ENCODE measurements at places on chromosomes 12 and 14.

- no peak for DNase-seq
Measured at GRCh38 chr14:101838476-101838875, 77.0 kb downstream of the PPP2R5C start.

DNA sequence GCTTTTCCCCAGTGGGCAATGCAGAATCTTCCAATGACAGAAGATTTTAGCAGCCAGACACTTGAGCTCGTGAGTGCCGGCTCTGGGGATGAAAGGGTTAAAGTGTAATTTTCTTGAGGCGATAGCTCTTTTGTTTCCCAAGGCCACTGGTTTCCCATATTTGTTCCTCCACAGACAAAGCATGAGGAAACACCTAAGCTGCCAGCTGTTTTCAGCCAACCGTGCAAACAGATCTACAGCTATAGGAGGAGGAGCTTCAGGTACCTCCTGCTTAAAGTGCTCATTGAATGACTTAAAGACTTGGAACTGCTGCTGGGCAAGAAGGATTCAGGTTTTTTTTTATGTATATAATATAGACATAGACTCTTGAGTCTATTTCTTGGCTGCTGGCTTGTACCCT is 1311.5 kb downstream of the TMEM121 start:
- DNase-seq, result no peak

DNA sequence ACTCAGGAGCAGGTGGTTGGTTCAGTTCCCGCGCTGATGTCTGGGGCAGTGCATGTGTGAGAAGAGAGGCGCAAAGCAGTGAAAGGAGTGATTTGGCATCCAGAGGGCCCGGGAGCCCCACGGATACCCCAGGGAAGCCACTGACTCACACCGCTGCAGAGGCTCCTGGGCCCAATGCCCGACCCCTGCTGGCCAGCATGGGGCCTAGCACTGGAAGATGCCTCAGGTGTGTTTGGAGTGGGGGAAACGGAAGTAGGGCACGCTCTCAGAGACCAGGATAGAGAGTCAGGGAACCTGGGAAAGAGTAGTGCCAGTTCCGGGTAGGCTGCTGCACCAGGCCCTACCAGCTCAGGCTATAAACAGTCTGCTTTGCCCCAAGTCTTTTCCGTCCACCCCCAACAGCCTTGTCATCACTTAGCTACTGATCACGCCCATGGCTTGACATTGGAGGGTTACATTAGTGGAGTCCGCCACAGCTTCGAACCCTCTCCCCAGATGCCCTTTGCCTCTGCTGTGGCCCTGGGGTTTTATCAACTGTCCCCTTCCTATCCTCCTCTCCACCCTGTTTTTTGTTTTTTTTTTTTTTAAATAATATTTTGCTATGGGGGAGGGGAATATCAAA is 9.5 kb upstream of the CSAD start:
- DNase-seq, result no peak

DNA sequence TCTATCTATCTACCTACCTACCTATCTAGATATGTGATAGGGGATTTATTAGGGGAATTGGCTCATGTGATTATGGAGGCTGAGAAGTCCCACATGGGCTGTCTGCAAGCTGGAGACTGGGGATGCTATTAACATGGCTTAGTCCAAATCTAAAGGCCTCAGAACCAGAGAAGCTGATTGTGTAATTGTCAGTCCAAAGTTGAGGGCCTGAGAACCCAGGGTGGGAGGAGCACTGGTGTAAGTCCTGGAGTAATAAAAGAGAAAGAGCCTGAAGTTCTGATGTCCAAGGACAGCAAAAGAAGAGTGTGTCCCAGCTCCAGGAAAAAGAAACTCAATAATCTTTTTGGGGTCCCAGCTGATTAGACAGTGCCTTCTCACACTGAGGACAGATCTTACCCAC is 98.5 kb upstream of the SEL1L start:
- no peak for DNase-seq

- DNase-seq, result no peak
Measured at GRCh38 chr14:54627540-54628363, 60.8 kb downstream of the SAMD4A start.

Measured in AG04450 (cell line).